ENCODE measurements at places on chromosomes 1 and 21.
A peak's percentile ranks its signal among the peaks of the same experiment; 100 is the strongest.

DNA sequence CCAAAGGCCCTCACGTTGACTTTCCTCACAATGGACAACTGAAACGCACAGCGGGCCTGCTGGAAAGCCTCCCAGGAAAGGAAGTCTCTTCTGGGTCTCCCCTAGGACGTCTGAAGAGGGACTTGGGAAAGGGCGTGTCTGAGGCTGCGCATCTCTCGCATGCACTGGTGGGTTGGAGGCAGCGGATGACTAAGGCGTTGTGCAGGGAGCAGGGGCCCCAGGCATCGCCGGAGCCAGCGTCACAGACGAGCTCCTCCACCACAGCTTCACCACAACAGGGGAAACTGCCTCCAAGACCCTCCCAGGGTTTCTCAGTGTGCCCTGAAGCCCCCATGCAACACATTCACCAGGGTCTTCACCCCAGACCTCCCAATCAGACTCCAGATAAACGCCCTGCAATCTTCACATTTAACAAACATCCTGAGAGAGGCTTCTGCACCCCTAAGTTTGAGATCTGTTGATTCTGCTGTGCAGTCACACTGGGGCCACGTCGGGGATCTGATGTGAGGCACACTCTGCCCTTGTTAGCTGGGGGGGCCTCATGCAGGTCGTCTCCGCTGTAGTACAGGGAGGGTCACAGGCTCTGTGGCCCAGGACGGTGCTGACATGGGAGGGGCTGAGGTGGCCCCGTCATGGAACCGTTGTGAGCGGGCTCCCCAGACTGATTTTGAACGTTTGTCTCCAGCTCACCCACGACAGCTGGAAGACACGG is 7.0 kb upstream of the TFF1 start:
- peak; percentile 49 for DNase-seq

DNA sequence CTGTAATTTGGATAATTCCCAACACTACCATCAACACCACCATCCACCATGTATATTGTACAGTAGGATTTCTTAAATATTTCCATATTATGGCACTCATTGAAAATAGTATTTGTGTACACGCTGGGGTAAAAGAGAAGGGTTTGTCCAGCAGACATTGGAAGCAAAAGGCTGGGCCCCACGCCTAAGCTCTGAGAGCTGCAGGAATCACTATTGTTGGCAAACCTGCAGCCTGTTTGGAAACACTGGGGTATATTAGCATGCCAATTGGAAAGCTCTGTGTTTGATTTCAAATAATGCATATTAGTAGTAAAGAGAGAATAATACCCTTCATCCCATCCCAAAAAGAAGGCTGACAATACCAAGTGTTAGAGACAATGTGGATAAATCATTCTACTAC is 81.5 kb upstream of the DPYD start:
- DNase-seq, result no peak

DNA sequence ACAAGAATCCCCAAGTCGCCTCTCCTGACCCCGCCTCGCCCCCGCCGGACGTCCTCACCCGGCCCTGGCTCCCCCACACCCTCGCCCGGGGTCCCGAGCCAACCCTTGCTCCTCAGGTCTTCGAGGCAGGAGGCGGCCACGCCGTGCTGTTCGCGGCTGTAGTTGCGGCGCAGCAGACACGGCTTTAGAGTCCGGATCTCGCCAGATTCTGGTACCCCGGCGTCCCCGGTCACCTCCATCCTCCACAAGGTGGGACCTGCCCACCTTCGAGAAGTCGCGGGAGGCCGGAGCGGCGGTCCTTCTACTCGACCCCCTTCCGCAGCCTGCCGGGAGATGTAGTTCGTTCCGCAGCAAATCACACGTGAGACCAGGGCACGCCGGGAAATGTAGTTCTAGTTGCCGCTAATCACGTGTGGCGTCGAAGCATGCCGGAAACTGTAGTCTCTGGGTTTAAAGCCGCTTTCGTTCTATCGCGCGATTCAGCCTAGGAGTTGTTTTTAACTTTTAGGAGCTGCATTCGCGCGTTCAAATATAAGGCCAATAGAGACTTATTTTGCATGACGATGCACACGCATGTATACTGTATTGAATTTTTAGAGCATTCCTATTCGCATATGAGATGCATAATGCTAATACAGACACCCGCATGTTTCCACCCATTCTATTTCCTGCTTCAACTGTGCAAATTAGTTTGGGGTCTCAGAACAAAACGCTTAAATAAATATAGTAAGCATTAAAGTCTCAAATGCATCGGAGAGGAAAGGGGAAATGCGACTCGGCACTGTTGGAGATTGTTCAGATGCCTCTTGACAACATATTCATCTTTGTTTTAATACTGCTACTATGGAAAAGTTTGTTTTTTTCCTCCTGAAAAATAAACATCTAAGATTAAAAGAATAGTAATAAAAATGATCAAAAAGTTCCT is at the start of gene DFFA:
TSS of gene DFFA (minus strand) at position 310 of the 925 bp plus-strand sequence. CDS start at position 239, 71 bp downstream.
- peak; percentile 93 for DNase-seq

DNA sequence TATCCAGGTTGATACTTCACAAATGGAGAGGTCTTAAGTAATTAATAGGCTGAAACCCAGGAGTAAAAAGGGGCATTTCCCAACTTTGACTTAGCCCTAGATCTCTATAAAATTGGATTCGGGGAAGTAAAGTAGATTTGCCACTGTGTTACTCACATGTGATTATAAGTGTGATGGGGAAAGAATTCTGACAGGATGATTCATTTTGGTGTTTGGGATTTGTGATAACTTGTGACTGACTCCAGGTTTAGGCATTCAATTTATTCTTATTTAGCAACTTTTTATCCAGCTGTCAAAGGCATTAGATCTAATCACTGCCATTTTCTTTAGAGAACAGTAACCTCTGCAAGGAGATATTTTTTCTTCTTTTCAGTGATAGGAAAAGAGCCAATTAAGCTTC is 175.5 kb downstream of the ASTN1 start:
- no peak for DNase-seq

DNA sequence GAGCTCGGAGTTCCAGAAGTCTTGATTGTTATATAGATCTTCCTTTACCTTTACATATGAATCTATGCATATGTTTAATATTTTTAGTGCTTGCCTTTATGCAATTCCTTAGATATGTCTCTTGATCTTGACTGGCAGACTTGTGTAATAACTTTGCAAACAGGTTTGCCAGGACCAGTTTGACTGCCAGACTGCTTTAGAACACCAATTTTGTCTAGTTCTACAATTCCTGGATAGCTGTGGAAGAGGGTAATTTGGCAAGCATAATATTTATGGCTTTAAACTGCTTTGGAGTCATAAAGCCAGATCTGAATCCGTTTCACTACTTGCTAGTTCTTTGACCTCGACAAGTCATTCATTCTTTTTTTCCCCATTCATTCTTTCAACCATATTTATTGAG is 250.0 kb downstream of the FAF1 start:
- no peak for DNase-seq
